ENCODE measurements at places on chromosomes 12 and 14. TPM values are rescaled to one million over a fixed set of nuclear protein-coding genes. Genes with fewer than 3 reads are reported as not detected.

The AICDA gene
- total RNA-seq, result not detected

GRCh38 chr14:102898298-102898697 lies 24.2 kb upstream of the AMN start:
- H3K27ac ChIP-seq, result peak overlapping the region; percentile 44
- H3K4me3 ChIP-seq, result no peak overlapping the region
- H3K36me3 ChIP-seq, result peaks cover 7% of the 10 kb centered on the region
- peaks cover 16% of the 10 kb centered on the region for H3K4me1 ChIP-seq

GRCh38 chr14:106831322-106831720 lies 1304.9 kb downstream of the TMEM121 start:
- DNase-seq, result peak; percentile 72
- H3K27ac ChIP-seq, result no peak overlapping the region
- H3K4me1 ChIP-seq, result peaks cover 2% of the 10 kb centered on the region

- H3K27ac ChIP-seq, result no peak overlapping the region
- no peaks in the 10 kb centered on the region for H3K36me3 ChIP-seq
- no peak overlapping the region for H3K4me3 ChIP-seq
- DNase-seq, result no peak
These were observed 1097.3 kb upstream of the FLRT2 start for GRCh38 chr14:84432676-84433075.

- H3K36me3 ChIP-seq, result no peaks in the 10 kb centered on the region
- no peaks in the 10 kb centered on the region for H3K27me3 ChIP-seq
- no peak for DNase-seq
These were observed 31.3 kb downstream of the SERPINA3 start for GRCh38 chr14:94643316-94644101.

DNA sequence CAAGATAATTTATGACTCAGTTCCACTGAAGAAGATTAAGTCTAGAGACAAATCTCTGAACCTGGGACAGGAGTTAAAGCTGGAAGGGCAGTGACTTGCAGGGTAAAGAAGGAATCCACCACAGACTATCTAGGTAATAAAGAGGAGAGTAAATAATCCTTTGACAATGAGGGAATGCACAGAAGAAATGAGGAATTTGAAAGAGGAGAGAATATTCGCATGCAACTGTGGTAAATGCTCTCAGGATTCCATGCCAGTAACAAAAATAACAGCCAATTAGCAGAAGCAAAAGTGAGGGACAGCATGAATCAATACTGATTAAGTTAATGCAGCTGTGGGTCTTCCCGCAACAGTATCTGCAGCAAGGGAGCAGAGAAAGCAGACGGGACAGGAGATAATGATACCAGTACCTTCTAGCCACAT lies 77.0 kb downstream of the KITLG start:
- H3K4me1 ChIP-seq, result no peaks in the 10 kb centered on the region
- H3K4me3 ChIP-seq, result no peak overlapping the region
- H3K27ac ChIP-seq, result no peak overlapping the region
- H3K36me3 ChIP-seq, result no peaks in the 10 kb centered on the region

DNA sequence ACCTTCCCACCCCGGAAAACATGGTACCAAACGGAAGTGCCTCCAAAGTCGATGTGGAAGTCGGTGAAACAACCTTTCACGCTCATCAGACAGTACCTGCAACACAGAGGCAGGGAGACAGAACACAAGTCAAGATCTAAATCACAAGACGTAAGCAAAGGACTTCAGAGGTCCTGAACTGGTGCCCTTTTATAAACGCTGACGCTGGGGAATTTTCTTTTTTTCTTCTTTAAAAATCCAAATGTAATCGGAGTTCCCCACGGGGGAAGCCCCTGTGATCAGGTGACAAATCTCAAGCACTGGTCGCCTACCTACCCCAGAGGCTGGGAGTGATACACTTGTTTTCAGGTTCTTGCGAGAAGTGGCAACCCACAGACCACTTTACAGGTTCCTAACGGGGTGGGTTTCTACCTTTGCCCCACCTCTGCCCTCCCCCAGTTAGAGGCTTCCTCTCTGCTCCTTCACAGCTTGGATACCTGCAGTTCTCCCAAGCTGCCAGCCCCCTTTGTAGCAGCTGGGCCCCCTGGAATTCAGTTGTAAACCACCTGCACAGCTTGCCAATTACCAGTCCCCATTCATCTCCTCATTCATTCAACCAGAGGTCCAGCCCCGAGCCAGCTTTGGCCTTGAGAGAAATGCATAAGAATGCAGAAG lies 46.2 kb downstream of the KDM2B start:
- peak overlapping the region; percentile 44 for H3K4me3 ChIP-seq
- peaks cover 49% of the 10 kb centered on the region for H3K4me1 ChIP-seq
- H3K27me3 ChIP-seq, result no peaks in the 10 kb centered on the region
- peaks cover 23% of the 10 kb centered on the region for H3K36me3 ChIP-seq
- peak overlapping the region; percentile 51 for H3K27ac ChIP-seq
- DNase-seq, result no peak

DNA sequence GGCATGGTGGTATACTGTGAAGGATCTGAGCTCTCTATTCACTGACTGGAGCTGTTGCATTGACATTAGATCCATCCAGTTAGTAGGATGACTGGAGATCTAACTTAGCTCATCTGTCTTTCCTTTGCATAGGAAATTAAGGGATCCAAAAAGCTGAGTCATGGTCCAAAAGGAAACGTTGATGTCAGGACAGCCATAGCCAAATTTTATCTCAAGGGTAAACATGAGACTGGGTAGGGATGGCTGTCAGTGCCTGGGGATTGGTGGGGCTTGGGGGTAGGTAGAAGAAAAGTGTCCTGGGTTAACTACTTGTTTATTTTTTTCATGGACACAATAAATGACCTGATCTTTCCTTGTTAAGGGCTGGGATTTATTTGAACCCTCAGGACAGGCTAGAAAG lies 4.6 kb downstream of the FAM177A1 start:
- no peak overlapping the region for H3K4me3 ChIP-seq
- no peak for DNase-seq
- H3K36me3 ChIP-seq, result peaks cover 19% of the 10 kb centered on the region
- peaks cover 24% of the 10 kb centered on the region for H3K4me1 ChIP-seq

DNA sequence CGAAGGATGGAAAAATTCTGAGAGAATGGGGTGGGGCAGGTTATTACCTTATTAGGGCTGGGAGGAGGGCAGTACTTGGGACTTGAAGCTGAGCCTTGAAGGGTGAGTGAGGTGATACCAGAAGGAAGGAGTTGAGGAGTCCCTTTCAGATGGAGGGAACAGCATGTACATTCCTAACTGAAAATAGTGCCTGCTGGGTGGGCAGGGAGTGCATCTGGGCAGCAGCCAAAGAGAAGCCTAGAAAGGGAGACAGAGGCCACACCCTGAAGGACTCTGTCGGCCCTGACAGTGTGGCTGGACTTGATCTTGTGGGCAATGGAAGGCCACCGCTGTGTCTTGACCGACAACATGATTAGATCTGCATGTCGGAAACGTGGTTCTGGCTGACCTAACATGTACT lies 147.6 kb downstream of the NDUFA12 start:
- DNase-seq, result no peak
- no peaks in the 10 kb centered on the region for H3K36me3 ChIP-seq
- peaks cover 18% of the 10 kb centered on the region for H3K27me3 ChIP-seq
- H3K4me1 ChIP-seq, result peaks cover 8% of the 10 kb centered on the region
- H3K4me3 ChIP-seq, result no peak overlapping the region
- H3K27ac ChIP-seq, result no peak overlapping the region

The RNF212B gene
- not detected for total RNA-seq

DNA sequence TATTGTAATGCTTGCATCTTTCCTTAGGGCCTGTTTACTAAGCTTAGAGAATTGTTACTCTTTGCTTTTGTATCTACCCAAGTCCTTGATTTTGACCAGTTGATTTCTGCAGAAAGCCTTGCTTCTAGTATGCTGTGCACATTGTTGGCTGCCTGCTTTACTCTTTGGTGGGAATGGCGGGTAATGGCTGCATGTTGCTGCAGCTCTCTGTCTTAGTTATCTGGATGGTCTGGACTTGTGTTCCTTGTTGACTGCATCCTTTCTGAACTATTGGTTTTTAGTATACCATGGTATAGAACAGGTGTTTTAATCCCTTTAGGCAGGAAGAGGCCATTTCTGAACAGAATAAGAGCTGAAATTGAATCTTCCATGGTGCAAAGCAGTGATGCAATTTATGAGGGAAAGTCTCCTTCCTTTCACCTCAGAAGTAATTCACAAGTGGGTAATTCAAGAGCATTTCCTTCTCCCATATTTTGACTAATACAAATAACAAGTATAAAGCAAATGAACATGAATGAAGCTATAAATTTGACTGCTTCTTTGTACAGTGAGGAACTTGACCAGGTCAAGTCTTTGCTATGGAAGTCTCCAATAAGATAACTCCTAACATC lies 466.4 kb downstream of the NPAS3 start:
- H3K27me3 ChIP-seq, result no peaks in the 10 kb centered on the region
- no peaks in the 10 kb centered on the region for H3K4me1 ChIP-seq
- no peaks in the 10 kb centered on the region for H3K36me3 ChIP-seq
- no peak overlapping the region for H3K27ac ChIP-seq

GRCh38 chr14:23667134-23667533 lies 31.0 kb downstream of the DHRS2 start:
- H3K4me1 ChIP-seq, result peaks cover 2% of the 10 kb centered on the region
- H3K27me3 ChIP-seq, result peaks cover 11% of the 10 kb centered on the region
- no peaks in the 10 kb centered on the region for H3K36me3 ChIP-seq
- no peak for DNase-seq

GRCh38 chr12:100464529-100464928 lies 9.1 kb upstream of the NR1H4 start:
- no peaks in the 10 kb centered on the region for H3K4me1 ChIP-seq
- peaks cover 3% of the 10 kb centered on the region for H3K27me3 ChIP-seq
- H3K4me3 ChIP-seq, result no peak overlapping the region
- H3K27ac ChIP-seq, result no peak overlapping the region

The C1QL4 gene
- total RNA-seq, result not detected

The GARIN6 gene
- total RNA-seq, result not detected

DNA sequence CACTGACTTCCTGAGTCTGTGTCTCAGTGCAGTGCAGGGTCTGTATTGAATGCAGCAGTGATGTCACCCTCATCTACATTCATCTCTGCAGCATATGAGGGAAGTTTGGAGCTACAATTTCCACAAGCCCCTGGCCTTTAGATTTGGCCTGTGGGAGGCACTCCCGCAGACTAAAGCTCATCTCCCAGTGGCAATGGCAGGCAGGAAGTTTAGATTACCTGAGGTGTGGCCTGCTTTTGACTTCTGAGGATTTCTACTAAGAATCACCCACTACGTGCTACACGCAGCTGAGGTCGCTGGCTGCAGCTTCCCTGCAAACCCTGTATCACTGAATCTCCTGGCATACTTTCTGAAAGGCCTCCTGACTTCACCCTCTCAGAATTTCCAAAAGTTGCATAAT lies 202.2 kb upstream of the PRKD1 start:
- no peaks in the 10 kb centered on the region for H3K27me3 ChIP-seq
- H3K4me1 ChIP-seq, result no peaks in the 10 kb centered on the region
- no peak for DNase-seq
- no peaks in the 10 kb centered on the region for H3K36me3 ChIP-seq
- no peak overlapping the region for H3K27ac ChIP-seq

Measured in activated naive CD8-positive, alpha-beta T cell treated with anti-CD3 and anti-CD28 coated beads, Interleukin-2, amount 10 ng/mL, durations not matched to agents 7 days and 5 days (primary cell).